NCI-H2081 (cell line): ENCODE measurements at places on chromosomes 12 and 14.

DNA sequence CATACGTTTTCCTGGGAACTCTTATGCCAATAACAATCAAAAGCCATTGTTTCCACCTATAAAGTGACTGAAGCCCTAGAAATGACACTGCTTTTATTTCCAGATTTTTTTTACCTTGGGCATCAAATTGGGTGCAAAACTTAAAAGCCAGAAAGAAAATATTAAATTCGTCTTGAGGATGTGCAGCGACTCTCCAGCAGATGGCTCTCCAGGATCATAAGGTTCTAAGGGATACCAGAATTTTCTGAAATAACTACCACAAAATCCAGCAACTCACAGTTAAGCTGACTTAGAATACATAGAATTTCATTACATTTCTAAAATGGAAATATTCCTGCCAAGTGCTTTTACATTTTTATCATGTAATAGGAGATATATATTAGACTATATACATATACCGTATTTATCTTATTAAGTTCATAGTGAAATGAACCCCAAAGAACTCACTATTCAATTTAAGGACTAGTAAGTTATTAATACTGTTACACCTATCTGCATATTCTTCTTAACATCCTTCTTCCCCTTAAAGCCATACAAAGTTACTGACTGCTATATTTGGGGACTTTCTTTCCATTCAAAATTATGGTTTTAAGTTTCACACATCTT, 44.0 kb downstream of the ARMH4 start:
- peak; percentile 54 for DNase-seq

DNA sequence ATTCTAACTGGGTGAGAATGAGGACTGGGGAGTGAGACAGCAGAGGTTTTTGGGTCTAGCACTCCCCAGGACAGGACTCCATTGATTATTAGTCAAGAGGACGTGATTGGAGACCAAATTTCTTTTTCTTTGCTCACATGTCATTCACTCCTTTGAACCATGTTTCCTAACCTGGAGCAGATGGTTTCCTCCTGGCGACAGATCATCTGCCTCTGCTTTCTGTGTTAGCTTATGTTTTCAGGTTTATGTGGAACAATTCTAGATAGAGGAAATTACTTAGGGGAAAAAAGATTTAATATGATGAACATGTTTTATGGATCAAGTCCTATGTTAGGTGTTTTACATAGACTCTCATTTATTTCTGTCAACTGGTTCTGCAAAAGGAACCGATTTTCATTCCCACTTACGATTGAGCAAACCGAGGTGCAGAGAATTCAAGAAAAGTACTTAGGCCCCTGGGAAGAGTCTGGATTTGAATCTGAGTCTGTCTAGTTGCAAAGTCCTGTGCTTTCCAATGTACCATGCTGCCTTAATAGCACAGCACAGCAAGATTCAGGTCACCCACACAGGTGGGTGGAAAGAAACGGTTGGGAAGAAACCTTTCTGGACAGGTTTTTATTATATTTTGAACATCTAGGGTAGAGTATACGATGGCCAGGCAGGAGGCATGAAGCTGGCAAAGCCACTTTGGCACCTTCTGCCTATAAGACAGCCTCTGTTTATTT, 30.8 kb downstream of the SMOC1 start:
- DNase-seq = no peak

DNA sequence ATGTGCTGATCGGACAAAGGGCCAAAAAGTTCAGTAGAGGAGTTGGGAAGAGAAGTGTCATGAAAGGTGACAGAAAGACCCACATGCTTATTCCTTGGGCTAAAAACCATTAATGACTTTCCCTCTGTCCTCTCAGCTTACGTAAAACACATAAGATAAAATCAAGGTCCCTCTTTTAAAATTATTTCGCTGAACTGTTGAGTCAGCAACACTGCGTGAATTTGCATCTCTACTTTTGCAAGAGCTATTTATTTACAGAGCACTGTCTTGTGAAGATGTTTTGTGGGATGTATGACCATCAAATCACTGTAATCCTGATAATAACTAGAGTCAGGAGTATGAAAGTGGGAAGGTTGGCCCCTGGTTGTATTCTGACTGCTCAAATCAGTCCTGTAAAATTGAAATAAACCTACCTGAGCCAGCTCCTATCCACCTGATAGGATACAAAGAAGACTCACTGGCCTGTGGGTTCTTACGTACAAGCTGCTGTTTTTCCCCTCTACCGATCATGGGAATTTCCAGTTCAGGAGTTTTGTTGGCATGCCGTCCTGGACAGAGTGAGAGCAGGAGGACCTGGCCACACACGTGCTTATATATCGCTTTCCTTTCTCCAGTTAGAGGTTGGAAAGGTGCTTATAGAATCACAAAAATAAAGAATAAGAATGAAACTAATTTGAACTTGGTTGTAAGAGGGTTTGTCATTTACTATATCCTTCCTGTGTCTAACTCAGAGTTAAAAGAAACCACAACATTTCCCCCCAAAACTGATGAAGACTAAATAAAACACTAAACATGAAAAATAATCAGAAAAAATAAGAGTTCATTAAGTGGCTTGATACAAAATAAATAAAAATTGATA, 42.9 kb downstream of the IFNG-AS1 start:
- DNase-seq = no peak

DNA sequence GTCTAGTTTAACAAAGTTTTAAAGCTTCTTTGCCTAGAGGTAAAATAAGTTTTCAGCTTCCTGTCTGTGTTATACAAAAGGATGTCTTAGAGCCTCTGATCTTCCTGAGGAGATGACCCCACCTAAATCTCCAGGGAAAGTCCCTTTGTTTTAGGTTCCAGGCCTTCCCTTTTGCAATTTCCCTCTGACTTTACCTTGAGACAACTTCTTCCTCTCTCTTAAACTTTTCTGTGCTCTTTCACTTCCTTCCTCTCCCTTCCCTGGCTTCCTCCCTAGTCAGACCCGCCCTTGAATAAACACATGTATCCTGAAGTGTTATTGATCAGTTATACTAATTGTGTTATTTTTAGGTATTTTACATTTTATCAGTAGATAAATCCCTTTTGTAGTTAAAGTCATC, 134.8 kb downstream of the DYRK2 start:
- DNase-seq = no peak

GRCh38 chr12:71703206-71703605, 17.3 kb downstream of the TMEM19 start:
- DNase-seq = no peak

- no peak for DNase-seq
These were observed 19.3 kb upstream of the KRT86 start for GRCh38 chr12:52254965-52255751.

- DNase-seq = no peak
These were observed 309.7 kb downstream of the TMEM132D start for GRCh38 chr12:129594098-129594497.

- DNase-seq = no peak
These were observed 2.9 kb downstream of the BCL11B start for GRCh38 chr14:99268810-99269707.

GRCh38 chr12:41402801-41403200, 214.7 kb downstream of the PDZRN4 start:
- no peak for DNase-seq

DNA sequence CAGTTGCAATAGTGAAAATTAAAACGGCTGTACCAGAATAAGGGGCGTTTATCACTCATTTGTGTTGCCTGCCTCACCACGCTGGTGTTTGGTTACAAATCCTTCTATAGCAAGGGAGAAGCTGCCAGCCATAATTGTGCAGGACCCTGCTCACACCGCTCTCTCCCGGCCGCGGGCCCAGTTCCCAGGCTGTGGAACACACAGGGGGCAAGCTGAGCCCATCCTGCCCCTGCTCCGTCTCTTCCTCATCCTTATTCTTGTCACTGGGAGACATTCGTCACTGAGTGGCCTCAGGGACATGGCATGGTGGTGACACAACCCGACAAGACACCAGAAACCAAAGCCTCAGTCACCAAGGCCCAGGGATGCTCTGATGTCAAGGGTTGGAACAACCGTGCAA, 116.3 kb upstream of the FKBP4 start:
- DNase-seq = no peak

- DNase-seq = no peak
These were observed 139.5 kb upstream of the AMIGO2 start for GRCh38 chr12:47219243-47219642.

GRCh38 chr12:83128540-83128939, 441.8 kb downstream of the TMTC2 start:
- DNase-seq = no peak

DNA sequence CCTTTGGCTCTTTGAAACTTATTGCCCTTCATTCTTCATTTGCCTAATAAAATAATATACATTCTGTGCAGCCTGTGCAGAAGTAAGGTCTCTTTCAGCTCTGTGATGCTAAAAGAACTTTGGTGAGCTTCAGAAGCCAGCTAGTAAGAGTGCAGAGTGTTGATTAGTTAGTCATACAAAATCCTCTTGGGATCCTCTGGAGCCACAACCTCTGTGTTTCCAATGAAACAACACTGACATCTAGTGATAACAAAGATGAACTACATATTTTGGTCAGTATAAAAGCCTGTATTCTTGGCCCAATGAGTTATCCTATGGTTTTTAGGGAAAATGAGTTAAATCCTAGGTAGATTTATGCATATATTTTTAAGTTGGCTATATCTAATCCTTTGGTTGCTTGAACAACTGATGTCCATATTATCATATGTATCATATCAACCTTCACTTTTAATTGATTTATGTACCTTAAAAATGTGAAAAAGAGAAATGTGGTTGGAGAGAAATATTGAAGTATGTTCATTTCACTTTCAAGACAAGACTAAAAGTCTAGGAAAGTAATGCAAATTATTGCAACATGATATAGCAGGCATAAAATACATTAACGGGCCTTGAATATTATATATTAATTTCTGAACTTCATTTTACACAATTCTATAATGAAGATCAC, 158.4 kb downstream of the KLHL28 start:
- DNase-seq = peak; percentile 69

DNA sequence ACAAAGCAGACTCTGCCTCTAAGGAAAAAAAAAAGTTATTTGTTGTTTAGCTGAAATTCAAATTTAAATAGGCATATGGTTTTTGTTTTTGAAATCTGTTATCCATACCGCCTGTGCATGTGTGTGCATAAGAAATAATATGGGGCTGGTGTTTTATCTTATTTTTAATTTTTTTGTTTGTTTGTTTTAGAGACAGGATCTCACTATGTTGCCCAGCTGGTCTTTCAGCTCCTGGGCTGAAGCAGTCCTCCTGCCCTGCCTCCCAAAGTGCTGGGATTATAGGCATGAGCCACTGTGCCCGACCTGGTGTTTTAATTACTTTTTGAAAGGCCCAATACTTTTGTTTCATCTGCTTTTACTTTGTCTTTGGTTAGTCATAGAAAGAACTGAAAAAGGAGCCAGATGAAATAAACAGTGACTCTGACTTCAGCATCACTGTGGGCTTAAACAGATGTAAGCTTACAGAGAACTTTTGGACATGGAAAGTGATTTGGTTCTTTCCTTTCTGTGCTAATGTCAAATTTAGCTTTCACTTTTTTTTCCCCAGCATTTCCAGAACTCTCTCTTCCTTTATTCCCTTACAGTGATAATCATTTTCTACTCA, 37.2 kb downstream of the SUPT16H start:
- no peak for DNase-seq

DNA sequence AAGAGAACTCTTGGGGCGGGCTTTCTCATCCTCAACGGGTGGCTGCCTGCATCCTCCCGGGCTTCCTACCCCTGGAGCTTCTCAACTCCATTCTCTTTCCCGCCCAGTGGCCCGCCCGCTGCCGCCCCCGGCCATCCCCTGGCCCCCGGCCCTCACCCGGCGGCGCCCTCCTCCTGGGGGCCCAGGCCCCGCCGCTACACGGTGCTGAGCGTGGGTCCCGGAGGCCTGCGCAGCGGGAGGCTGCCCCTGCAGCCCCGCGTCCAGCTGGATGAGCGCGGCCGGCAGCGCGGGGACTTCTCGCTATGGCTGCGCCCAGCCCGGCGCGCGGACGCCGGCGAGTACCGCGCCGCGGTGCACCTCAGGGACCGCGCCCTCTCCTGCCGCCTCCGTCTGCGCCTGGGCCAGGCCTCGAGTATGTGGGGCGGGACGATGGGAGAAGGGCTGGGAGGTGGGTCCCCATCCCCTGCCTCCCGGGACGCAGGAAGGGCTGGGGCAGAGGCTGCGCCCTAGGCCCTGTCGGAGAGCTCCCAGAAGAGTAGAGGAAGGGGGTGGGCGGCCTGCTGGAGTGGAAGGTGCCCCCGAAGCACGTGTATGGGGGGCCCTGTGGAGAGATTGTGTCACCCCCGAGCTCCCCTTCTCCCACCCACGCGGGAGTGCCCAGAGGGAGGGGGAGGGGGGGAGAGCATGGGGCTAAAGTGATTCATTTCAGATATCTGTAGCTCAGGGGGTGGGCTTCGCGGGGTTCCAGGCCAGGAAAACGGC, 1.5 kb downstream of the LAG3 start:
- no peak for DNase-seq

- DNase-seq = no peak
These were observed 77.3 kb downstream of the IRF2BPL start for GRCh38 chr14:76951166-76951565.

- peak; percentile 59 for DNase-seq
These were observed 42.4 kb upstream of the VRK1 start for GRCh38 chr14:96754845-96755184.

- DNase-seq = peak; percentile 17
These were observed 30.1 kb downstream of the DACT1 start for GRCh38 chr14:58667900-58668299.

GRCh38 chr14:55160989-55161388, 30.4 kb downstream of the DLGAP5 start:
- peak; percentile 2 for DNase-seq

DNA sequence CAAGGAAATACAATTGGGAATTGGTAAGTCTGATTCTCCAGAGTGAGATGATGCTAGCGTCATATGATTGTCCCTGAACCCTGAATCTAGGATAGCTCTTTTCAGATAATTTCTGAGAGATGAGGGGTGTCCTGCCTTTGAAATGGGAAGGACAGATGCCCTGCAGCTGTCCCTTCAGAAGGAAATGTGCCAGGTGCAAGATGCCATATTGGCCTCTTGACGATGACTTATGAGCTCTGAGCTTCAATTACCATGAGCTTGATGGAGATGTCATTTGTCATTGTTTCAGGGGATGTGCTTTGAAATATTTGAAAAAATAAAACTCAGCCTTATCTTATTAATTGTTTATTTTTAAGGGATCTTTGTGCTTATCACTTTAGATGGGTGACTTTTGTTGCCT, 185.1 kb downstream of the DACT1 start:
- no peak for DNase-seq

DNA sequence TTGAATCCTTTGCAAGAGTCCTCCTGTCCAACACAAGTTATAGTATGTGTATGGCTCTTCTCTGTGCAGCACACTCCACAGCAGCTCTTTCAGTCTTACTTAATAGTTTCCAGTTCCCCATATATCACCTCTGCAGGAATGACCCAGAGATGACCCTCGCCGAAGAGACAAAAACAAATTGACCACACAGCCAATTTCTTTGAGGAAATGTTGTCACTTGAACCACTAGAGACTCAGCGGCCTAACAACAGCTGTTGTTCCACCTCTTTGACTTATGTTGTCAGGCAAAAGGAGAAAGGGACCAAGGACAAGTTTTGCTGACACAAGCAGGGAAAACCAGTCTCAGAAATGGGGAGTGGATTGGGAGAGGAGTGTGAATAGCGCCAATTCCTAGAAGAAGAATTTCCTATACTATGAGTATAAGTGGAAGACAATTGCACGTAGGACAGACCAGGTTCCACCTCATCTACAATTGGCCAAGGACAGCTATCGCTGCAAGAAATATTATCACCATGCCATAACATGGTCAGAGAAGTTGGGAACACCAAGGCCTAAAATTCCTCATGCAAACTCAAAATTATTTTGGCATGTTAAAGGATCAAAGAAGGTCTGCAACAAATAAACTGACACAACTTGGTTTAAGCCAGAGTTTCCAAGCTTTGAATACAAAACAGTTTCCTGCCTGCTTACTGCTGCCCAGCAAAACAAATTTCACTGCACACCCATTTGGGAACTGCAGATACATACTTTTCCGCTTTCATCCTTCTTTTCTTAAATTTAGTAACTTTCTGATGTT, 41.7 kb upstream of the ITPR2 start:
- no peak for DNase-seq
